PC-9 (cell line): ENCODE measurements at places on chromosomes 6 and 20.

DNA sequence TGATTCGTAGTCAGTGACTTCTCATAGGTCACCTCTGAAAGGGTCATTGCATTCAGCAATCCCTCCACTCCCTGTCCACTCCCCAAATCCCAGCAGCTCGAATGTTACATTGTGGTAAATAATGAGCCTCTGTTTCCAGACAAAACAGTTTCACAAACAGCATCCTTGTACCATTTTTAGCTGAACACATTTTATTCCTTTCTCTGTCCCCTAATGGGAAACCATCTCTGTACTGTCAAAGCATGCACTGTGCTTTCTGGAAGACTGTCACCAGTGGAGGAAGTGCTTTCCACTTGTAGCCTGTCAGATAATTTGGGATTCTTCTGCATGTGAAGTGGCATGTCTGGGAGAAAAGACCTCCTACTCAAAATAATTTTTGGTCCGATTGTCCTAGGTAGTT, 82.0 kb downstream of the SLC35F1 start:
- no peak for DNase-seq

GRCh38 chr20:10432079-10432478, 1.9 kb downstream of the MKKS start:
- no peak for DNase-seq

DNA sequence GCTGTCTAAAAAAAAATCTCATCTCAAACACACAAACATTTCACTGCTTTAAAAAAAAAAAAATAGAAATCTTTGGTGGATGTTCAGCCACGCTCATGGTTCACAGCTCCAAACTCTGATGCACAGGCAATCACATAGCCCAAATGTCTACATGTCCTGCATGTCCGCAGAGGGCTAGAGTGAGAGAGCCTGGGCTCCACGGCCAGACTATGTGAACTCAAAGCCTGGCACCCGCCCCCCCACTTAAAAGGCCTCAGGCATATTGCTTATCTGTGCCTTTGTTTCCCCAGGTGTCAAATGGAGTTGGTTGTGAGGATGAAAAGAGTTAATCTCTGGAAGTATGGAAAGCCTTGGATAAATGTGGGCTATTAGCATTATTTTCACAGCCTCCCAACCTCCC, 10.5 kb upstream of the PTGIS start:
- DNase-seq, result no peak

DNA sequence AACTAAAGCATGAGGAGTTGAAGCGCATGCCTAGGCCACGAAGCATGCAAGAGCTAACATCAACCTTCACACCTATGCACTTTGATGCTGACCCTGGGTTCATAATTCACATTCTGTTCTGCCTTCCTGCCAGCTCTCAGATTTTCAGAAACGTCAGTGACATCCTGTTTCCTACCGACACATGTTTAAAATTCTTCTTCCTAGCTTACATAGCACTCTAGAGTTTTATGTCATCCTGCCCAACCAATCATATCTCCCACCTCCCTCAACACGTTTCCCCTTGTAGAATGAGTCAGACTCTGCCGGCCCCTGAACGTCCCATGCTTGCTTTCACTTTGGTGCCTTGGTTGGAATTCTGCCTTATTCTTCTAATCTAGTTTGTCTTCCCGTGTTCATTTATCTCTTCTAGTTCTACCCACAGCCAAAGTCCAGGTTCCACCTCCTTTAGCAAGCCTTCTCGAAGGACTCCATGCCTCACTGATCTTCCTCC, 97.2 kb upstream of the MAP7 start:
- no peak for DNase-seq

DNA sequence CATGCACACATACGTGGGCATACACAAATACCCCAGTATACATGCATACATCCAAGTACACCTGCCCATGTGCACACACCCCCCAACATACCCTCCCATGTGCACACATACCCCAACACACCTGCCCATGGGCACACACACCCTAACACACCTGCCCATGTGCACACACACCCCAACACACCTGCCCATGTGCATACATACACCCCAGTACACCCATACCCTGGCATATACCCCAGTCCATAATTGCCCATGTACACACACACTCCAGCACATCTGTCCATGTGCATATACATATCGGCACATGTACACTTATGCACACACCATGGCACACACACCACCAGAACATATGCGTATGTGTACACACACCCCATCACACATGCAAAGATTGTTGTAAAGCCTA, 475.2 kb downstream of the PREX1 start:
- DNase-seq, result no peak

DNA sequence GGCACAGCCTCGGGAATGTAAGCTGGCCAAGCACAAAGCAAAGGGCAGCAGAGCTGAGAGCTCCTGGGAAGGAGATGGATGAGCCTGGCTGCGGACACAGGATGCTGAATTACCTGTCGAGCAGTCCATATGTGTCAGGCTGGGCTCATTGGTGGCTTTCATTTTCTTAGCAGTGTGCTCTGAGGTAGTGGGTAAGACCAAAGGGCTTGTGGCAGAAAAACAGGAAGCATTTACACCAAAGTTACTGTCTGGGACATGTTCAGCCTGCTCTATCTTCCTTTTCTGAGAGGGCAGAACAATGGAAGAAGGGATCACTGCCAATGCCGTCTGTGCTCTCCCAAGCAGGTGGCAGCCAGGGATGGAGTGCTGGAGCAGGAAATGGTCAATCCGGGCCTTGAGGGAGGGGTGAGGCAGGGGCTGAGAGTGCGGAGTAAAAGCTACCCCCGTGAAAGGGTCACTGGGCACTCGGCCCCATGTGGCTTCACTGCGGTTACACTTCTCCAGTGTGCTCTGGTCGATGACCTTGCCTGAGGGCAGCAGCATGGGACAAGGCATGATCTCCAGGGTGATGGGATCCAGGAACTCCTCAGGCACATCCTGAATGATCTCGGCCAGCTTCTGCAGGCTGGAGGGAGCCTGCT, 36.9 kb upstream of the AVP start:
- no peak for DNase-seq

- no peak for DNase-seq
These were observed 6.0 kb upstream of the HCK start for GRCh38 chr20:32045999-32046398.

- no peak for DNase-seq
These were observed 502 bp upstream of the HACE1 start for GRCh38 chr6:104860221-104860620.

- DNase-seq, result no peak
These were observed 92.6 kb downstream of the BFSP1 start for GRCh38 chr20:17438436-17439039.

DNA sequence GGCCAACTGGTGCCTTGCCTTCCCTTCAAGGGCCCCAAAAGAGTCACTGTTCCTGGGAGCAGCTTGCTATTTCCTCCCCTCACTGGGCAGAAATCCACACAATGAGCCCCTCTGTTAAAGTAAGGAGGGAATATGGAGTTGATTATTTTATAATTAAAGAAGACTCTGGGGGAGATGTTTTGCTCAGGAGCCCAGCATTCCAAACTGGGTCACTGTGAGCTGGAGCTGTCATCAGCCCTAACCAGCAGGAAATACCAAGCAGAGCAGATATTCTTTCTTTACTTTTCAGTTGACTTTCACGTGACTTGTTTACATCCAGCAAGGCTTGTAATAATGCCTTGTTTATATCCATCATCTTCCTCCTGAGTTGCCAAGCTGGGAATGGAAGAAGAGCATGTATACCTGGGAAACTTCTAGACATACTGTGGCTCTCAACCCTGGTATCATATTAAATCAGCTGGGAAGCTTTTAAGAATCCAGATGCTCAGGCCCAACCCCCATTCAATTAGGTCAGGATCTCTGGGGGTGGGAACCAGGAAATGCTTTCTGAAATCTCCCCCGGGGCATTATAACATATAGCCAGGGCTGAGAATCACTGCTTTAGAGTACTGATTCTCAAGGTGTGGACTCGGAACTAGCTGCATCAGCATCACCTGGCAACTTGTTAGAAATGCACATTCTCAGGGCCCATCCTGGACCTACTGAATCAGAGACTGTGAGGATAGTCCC, 175.6 kb upstream of the MYLIP start:
- DNase-seq, result no peak

DNA sequence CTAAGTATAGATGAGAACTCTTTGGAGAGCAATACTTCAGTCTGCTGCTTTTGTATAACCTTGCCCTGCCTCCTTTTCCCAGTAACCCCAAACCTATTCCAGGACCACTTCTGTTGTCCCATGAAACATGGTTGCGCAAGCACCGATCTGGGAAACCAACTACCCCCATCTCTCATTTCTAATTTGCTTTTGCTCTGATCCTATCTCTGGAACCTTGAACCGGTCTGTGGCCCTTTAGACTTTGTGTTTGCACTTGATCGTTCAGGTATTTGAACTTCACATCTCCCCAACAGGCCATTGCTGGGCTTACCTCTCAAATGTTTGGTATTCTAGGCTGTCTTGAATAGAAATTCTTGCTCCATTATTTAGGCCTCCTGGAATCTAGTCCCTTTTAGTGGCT, 25.0 kb downstream of the L3MBTL3 start:
- no peak for DNase-seq

DNA sequence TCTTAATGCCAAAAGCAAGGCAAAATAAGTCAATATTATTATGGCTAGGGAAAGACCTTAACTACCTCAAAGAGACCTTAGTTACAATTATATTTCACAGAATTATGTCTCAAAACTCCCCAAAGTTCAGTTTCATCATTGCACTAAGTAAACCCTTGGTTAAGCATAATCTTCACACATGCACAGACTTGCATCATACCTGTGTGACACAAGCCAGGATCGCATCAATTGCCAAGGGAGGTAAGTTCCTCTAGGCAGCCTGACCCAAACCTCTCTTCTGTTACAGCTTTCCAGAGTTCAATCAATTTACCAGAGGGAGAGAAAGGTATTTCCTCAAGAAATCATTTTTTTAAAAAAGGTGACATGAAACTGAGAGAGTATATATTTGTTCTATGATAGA, 31.9 kb upstream of the PRSS35 start:
- no peak for DNase-seq

GRCh38 chr20:57375652-57376230, 15.5 kb upstream of the RBM38 start:
- DNase-seq, result no peak

GRCh38 chr6:124757560-124757959, 204.7 kb upstream of the RNF217 start:
- DNase-seq, result no peak

- no peak for DNase-seq
These were observed 634 bp upstream of the BTBD9 start for GRCh38 chr6:38640216-38640909.

DNA sequence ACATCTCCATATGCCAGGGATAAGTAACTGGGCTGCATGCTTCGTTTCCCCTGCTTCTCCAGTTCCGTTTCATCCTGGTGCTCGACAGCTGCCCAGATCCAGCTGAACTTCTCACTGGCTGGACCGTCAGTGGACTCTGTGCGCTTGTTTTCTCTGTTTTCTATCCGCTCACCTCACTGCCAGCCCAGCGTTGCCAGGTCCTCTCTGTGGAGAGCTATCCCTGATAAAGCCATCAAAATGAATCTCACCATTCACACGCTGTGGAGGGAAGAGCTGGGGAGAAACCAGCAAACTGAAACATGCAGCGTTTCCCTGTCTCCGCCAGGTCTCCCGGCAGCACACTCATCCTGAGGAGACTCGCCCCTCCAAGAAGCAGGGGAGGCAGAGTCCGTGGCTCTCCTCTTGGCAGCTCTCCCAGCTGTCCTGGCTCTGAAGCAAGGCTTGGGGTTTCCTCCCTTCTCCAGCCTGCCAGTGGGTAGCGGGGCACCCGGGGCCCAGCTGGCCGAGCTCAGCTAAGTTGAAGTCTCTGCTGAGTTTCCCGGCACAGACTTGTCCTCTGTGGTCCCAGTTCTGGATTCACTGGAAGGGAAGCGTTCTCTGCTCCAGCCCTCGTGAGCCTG, 160.9 kb downstream of the DTNBP1 start:
- DNase-seq, result no peak

GRCh38 chr6:34035161-34035560, 110.7 kb downstream of the GRM4 start:
- no peak for DNase-seq

GRCh38 chr20:46751856-46752255, 42.4 kb downstream of the SLC2A10 start:
- no peak for DNase-seq

GRCh38 chr20:11849270-11849915, 68.3 kb upstream of the BTBD3 start:
- no peak for DNase-seq

- no peak for DNase-seq
These were observed 813.1 kb downstream of the KIF16B start for GRCh38 chr20:15760001-15760621.

GRCh38 chr6:40630488-40630887, 43.3 kb upstream of the LRFN2 start:
- no peak for DNase-seq

GRCh38 chr20:19794941-19795340, 36.9 kb downstream of the RIN2 start:
- DNase-seq, result no peak

DNA sequence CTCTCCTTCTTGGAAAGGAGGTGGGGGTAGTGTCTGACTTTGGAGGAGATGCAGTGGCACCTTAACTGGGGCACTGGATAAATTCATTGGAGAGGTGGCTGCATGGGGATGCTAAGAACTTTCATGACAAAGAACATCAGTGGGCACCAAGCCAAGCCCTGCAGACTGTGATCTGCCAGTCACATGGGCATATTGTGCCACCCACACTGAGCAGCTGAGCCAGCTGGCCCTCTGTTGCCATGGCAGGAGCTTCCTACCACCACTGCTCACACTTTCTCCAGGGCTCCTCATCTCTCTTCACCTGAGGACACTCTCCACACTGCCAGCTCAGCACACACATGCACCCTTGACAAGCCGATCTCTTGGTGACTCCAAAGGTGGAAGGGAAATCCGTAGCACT, 715.6 kb downstream of the QKI start:
- no peak for DNase-seq

DNA sequence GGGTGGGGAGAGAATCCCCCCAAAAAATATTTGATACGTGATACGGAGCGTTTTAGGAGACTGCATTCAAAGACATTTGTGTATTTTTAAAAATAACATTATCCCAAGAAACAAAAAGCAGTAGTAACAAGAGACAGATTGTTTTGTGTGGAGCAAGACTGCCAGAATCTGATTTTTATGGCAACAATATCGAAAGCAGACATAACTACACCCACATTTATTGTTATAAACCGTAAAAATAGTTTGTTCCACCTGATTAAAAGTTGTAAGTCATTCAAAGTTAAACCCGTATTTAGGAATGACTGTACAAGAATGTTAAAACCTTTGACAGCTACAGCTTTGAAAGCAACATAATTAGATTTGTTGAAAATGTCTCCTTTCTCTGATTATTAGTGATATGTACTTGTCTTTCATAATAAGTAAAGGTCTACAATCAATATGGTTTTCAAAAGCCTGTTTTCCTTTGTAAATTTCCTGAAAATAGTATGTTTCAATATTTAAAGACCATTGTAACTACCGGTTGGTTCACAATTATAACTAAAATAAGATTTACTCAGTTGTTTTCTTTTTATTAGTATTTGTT, 2.7 kb downstream of the EYA4 start:
- no peak for DNase-seq
